ENCODE measurements at places on chromosomes 2 and 18.

- DNase-seq, result no peak
These were observed 69.1 kb upstream of the PID1 start for GRCh38 chr2:229340086-229340760.

DNA sequence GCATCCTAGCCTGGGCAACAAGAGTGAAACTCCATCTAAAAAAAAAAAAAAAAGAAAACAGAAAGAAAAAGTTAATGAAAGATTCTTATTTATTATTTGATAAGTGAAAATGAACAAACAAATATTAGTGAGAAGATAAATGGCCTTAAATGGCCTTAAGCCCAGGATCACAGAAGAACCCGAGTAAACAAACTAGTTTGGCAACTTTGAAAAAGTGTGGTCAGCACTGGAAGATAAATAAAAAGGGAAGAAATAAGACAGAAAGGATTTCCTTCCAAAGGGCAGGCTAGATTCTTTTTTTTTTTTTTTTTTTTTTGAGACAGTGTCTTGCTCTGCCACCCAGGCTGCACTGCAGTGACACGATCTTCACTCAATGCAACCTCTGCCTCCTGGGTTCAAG lies 692.4 kb downstream of the CPS1 start:
- no peak for DNase-seq

DNA sequence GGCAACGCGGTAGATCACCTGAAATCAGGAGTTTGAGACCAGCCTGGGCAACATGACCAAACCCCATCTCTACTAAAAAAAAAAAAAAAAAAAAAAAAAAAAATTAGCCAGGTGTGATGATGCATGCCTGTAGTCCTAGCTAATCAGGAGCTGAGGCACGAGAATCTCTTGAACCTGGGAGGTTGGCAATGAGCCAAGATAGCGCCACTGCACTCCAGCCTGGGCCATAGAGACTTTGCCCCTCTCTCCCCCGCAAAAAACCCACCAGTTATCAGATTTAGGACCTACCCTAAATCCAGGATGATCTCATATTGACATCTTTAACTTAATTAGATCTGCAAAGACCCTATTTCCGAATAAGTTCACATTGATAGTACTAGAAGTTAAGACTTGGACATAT lies 29.2 kb upstream of the LDAH start:
- DNase-seq, result no peak

DNA sequence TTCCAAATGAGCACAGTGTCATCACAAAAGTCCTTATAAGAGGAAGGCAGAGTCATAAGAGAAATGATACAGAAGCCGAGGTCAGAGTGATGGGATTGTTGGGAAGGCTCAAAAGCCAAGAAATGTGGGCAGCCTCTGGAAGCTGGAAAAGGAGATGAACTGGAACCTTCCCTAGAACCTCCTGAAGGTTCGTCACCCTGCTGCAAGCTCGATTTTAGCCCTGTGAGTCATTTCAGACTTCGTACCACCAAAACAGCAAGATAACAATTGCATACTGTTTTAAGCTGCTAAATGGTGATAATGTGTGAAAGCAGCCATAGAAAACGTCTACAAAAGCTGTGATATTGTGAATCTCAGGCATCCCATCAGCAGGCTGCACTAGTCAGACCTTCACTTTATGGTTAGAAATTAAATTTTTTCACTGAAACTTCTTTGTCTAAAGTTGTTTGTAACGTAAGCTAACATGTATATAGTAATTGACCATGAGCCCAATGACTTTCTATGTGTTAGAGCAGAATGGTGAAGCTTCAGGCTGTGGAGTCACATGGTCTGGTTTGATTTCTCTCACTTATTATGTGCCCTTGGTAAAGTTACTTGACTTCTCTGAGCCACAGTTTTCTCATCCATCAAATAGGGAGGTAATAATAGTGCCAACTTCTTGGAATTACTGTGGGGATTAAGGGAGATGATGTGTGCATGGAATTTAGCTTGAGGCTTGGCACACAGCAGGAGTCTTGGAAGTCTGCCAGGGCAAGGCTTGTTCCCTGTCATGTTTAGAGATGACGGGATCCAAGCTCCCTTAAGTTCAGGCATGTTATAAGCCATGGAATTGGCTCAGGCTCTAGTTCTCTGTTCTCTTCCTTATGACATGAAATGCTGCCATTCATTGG lies 132.0 kb upstream of the CCDC195 start:
- DNase-seq, result no peak

GRCh38 chr2:238916875-238917590 lies 69.1 kb downstream of the TWIST2 start:
- DNase-seq, result no peak

DNA sequence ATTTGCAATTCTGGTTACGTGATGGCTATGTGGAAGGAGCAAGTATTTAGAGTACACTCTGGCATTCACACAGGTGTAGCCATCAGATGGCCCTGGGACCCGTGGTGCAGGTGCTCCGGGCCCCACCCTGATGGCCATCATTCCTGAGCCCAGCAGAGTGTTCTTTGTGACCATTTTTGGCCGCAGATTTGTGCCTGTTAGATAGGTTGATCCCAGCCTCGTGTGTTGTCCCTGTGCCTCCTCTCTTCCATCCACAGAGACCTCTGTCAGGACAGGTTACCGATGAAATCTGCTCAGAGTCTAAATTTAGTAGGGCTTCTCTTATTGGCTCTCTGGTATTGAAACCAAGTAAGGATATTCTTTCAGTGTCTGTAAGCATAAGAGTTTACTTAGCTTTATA lies 33.9 kb downstream of the MAPRE2 start:
- no peak for DNase-seq

- DNase-seq, result no peak
These were observed 52.9 kb upstream of the XDH start for GRCh38 chr2:31467426-31467825.
